Karpas-422 (cell line): ENCODE measurements at places on chromosomes 1 and 21.
A peak's percentile ranks its signal among the peaks of the same experiment; 100 is the strongest.

DNA sequence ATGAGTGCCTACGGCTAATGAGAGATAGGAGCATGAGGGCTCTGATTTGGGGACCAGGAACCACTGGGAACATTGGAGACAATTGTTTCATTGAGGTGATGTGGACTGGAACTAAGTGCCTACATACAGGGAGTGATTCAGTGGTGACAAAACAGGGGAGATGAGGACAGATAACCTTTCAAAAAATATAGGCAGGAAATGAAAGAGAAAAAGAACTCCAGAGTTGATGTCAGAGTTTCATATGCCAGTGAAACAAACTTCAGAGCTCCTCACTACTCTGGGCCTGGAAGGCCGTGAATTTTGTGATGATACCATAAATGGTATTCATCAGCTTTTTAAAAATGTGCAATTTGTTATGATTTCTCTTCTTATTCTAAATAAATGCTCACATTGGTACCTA lies 39.3 kb downstream of the FASLG start:
- no peak for DNase-seq

- no peak for DNase-seq
Observed at GRCh38 chr1:212430955-212431394, 1.7 kb upstream of the NENF start.

- DNase-seq, result no peak
Observed at GRCh38 chr1:168114845-168115244, 21.9 kb downstream of the GPR161 start.

- DNase-seq, result no peak
Observed at GRCh38 chr1:234108921-234109320, 204.4 kb downstream of the SLC35F3 start.

GRCh38 chr1:28905921-28906666 lies 8.3 kb upstream of the EPB41 start:
- DNase-seq, result no peak

DNA sequence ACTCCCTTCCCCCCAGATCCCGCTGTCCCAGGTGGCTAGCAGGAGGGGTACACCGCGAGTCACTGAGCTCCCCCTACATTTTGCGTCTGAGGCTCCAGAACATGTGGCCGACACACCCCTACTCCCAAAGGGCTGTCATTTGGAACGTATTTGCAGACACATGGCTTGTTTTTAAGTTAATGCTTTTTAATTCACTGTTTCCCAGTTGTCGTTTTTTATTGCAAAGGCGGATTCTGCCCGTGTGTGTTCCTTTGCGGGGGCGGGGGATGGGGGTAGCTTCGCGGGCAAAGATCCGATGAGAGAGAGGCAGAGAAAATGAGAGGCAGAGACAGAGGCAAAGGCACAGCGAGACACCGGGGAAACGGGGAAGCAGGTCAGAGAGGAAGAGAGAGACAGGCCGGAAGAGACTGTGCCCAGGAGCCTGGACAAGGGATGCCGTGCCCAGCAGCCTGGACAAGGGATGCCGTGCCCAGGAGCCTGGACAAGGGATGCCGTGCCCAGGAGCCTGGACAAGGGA lies 270.2 kb downstream of the FOXD2 start:
- no peak for DNase-seq

GRCh38 chr1:94362466-94363058 lies 55.6 kb upstream of the ABCD3 start:
- DNase-seq, result no peak

DNA sequence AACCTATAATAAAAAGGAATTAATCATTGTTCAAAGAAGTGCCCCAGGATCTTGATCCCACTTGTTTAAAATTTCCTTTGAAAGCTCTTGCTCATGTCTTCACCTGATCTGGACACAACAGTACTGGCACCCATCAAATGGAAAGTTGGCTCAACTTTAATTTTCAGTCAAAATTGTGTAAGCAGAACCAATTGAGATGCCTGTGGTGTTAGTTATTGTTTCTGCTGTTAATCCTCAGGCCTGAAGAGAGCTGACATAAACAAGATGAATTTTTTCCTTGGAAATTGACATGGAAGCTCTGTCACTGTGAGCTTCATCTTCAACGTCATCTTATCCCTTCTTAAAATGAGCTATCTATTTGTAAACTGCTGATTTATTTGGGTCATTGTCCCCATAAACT lies 88.3 kb upstream of the TNFSF4 start:
- no peak for DNase-seq

GRCh38 chr1:180612632-180613031 lies 19.2 kb upstream of the XPR1 start:
- DNase-seq, result no peak

DNA sequence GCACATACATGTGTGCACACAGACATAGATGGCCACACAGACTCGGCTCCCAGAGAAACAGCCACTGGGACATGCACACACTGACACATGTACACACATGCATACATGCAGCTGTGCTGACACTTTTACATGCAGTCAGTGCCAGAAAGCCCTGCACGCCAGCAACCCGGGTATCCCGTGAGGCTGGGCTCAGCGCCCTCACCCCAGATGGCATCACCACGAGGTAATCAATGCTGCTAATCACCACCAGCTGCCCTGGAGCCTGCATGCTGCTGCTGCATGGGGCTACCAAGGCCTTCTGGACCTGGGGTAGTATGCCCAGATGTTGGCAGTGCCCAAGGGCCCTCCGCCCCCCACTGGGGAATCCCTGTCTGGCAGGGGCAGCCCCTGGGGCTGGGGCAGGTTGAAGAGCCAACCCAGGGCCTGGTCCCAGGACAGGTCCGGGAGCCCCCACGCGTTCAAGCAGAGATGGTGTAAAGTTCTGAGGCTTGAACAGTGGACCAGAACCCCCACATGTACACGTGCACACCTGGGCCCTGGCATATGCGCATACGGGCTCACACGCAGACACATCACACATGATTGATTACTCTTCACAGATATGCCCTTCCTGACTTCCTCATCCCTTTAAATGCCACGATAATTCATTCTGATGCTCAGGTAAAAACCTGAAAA lies 2.7 kb upstream of the COL16A1 start:
- DNase-seq, result no peak

- no peak for DNase-seq
Observed at GRCh38 chr21:28779914-28780313, 212.8 kb downstream of the LTN1 start.

DNA sequence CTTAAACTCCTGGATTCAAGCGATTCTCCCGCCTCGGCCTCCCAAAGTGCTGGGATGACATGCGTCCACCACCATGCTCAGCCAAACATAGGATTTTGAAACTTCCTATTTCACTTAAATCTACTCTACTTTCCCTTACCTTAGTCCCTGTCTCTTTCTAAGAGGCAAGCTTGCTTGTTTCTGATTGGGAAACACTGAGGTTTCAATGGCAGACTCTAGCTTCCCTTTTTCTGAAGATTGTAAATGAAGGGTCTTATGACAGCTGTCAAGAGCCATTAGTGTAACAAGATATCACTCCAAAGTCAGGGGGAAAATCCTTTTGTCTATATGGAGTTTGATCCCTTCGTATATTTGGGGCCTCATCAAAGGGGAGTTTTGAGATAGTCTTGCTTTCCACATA lies 23.5 kb upstream of the LMO4 start:
- no peak for DNase-seq

GRCh38 chr1:58548371-58548770 lies 1.8 kb upstream of the OMA1 start:
- no peak for DNase-seq

DNA sequence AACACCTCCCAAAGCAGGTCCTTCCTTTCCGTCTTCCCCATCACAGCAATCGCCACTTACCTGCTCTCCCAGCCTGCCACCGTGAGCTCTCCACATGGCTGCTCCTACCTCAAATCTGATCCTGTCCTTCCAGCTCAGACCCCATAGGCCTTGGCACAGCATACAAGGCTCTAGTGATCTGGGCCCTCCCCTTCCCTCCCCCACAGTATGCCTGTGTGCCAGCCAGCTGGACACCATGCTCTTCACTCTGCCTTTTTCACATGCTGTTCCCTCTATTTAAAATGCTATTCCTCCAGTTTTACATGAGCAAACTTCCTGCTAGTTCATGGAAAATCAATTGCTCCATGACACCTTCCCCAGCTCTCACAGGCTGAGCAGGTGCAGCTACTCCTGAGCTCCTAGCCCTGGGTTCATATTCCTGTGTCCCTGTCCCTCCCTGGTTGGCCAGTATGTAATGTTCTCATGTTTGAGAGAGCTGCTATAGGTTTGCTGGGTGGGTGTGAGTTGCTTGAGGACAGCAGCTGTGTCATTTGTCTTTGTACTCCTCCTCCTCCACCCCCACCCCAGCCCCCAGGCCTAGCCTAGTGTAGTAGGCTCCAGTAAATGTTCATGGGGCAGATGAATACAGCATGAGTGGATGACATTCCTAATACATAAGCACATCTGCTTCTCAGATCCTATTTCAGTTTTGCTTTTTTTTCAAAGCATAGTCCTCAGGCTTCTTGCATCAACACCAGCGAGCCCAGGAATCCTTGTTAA lies 6.3 kb upstream of the TNNT2 start:
- no peak for DNase-seq

- no peak for DNase-seq
Observed at GRCh38 chr1:214458541-214458940, 92.9 kb downstream of the PTPN14 start.

GRCh38 chr1:203899869-203900714 lies 38.7 kb downstream of the SNRPE start:
- no peak for DNase-seq

DNA sequence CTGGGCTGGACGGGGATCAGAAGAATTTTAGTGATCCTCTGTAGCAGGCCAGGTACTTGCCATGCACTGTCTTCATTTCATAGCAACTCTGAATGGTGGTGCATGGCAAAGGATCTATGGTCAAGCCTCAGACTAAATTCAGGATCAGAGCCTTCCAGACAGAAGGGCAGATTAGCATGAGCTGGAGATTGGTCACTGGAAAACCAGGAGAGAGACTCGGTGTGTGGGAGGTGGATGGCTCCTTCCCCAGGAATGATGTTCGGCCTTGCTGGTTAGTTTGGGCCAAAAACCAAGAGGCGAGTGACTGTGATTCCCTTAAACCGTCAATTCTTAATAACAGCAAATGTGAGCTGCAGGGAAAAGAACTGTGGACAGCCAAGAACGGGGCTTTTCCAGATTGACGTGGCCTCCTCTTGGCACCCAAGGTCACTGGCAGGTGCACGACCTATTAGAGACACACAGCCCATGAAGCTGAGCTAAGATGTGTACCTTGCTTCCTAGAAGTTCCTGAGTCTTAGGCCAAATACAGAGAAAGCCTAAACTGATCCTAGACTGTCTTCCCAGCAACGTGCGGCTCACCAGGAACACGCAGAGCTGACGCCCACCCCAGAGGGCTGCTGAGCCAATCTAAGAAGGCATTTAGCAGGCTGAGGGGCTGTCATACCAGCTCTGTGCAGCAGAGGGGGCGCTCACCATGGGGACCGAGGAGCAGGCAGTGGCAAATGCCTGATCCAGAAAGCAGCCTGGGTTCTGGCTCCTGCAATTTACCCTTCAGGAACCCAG lies 18.5 kb downstream of the ALDH4A1 start:
- peak; percentile 85 for DNase-seq

DNA sequence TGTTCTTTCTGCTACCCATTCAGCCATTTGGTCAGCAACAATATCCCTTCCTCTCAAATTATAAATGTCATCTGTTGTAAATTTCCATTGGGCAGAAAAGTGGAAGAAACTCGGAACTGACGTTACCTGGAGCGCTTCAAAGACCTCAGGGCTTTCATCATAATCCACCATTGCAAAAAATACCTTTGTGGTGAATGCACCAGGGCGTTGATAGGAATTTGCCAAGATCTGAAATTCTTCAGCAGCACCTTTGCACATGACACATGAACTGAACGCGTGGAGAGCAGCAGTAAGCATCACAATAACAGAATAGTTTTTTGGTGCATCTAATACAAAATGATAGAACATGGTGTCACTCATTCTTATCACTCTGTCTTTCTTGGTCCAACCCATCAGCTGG lies 3.1 kb upstream of the TEKT2 start:
- DNase-seq, result no peak

DNA sequence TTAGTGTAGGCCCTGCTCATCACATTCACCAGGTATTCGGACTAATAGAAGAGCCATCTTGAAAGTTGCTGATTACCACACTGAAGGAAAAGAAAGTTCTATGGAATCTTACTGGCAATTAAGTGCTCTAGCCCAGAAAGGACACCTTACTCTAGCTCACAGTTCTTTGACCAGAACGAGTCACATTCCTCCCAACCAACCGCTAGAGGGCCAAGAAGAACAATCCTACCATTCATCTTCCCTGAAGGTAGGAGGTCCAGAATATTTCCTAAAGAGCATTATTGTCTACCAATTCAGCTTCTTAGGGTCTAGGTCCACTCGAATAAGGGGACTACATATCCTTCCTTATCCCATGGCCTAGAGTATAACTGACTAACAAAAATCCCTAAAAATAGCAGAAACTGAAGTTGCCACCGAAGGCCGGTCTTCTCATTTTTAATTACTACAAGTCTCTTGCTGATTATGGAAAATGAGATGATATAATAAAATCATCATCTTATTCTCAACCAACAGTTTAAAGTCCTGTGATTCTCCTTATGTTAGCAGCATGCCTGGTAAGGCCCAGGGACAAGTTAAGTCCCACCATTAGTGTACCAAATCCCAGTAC lies 2.7 kb upstream of the FMO1 start:
- DNase-seq, result peak; percentile 74

DNA sequence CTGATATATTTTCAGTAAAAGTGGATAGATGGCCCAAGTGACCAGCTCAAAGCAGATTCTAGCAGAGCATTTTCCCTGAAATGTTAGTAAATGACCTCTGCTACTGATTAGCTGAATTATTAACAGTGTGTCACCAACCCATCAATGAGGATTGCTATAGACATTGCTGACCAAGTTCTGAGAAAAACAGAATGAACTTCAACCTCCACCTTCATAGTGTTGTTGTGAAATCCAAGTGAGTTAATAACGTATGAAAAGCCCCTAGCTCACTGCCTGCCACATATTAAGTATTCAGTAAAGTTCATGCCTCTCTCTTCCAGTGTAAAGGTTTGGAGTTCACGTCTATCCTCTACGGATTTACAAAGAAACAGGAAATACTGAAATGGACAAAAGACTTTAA lies 15.8 kb downstream of the PLPP3 start:
- DNase-seq, result no peak

- no peak for DNase-seq
Observed at GRCh38 chr1:18948048-18948912, 8.2 kb downstream of the IFFO2 start.

- peak; percentile 60 for DNase-seq
Observed at GRCh38 chr1:20787840-20788795, 1.0 kb upstream of the HP1BP3 start.
